ENCODE measurements at places on chromosomes 4 and X.

- DNase-seq = no peak
Measured at GRCh38 chr4:72112514-72113156, 80.8 kb downstream of the NPFFR2 start.

- no peak for DNase-seq
Measured at GRCh38 chrX:5650904-5651303, 577.8 kb downstream of the NLGN4X start.

DNA sequence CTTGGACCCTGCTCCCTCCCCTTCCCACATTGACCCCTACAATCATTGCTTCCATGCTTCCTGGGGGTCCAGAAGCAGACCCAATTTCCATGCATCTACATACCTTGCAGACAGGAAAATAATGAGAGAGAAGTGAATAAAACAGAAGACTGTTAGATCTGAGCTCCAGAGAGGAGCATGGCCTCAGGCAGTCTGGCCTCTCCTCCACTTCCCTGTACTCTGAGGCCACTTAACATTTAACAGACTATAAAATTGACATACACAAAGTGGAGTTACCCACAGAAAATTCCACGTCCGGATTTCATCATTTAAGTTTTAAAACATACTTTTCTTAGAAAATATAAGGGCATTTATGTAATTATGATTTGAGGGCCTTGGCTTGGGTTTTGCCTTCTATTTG lies 2.1 kb upstream of the PRSS12 start:
- DNase-seq = no peak

DNA sequence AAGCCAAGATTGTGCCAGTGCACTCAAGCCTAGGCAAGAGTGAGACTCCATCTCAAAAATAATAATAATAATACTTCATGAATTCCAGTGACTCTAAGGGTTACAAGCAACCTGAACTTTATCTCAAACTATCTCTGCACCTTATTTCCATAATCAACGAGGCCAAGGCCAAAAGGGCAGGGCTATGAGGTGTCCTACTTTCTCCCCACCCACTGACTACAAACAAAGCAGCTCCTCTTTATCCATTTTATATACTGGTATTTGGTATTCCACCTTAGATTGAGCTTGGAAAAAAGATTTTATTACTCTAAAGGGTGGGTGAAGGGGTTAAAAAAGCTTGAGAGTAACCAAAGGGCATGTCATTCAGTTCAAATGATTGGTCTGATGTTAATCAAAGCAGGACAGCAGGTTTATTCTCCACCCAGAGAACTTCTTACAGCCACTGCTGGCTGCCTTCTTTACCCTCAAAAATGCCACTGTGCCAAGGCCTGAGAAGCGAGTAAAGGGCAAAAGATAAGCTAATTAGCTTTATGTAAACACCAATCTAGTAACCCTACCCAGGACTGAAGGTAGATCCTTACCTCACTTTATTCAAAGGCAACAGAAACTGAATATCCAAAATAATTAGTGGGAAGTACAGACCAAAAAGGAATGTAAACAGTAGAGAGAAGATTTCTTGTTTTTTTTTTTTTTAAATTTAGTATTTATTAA lies 28.2 kb downstream of the APOO start:
- no peak for DNase-seq

GRCh38 chr4:3291969-3292570 lies 751 bp upstream of the RGS12 start:
- no peak for DNase-seq

GRCh38 chrX:119763181-119763580 lies 4.8 kb downstream of the SOWAHD start:
- DNase-seq = no peak

DNA sequence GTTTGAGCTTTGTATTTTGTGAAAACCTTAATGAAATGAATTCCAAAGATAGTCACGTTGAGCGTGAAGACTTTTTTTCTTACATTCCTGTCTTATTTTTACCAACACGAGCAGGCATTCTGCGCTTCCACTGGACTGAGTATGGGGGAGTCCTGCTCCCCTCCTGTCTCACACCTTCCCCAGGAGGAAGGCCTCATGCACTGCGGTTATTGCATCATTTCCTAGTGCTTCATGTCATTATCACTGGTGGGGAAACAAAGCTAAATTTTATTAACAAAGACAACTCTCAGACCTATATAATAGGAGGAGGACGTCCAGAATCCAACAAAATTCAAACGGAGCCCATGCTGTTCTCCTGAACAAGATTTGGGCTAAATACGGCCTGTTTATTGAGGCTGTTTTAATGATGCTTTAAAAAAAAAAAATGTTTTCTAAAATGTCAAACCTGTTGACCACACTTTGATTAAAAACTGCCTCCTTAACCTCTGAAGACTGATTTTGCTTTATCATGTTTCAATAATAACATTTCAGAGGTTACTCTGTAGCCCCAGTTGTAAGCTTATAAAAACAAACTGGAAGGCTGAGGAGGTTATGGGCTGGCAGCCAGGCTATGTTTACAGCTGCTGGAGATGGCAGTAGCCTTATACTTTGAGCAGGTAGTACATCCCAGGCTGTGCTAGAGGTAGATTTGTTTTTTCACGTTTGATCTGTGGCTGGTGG lies 118.0 kb downstream of the SOWAHB start:
- no peak for DNase-seq

- no peak for DNase-seq
Measured at GRCh38 chr4:38290366-38290765, 330.2 kb downstream of the PTTG2 start.

DNA sequence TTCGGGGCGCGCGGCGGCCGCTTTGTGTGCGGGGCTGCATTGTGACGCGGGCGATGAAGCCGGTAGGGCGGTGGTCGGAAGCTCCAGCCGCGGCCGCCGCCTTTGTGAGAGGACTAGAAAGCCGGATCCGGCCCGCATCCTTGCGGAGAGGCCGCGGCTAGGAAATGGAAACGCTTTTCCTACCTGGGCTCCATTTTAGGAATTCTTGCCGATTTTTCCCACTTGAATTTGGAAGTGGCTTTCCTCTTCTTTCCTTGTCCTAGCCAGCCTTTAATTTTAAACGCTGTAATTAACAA lies 708 bp downstream of the TMSB4X start:
- DNase-seq = no peak

- no peak for DNase-seq
Measured at GRCh38 chrX:404656-405055, 17.9 kb upstream of the PPP2R3B start.

- DNase-seq = no peak
Measured at GRCh38 chr4:185761352-185762235, 50.4 kb downstream of the SORBS2 start.

GRCh38 chr4:148540622-148541326 lies 98.6 kb upstream of the NR3C2 start:
- no peak for DNase-seq

DNA sequence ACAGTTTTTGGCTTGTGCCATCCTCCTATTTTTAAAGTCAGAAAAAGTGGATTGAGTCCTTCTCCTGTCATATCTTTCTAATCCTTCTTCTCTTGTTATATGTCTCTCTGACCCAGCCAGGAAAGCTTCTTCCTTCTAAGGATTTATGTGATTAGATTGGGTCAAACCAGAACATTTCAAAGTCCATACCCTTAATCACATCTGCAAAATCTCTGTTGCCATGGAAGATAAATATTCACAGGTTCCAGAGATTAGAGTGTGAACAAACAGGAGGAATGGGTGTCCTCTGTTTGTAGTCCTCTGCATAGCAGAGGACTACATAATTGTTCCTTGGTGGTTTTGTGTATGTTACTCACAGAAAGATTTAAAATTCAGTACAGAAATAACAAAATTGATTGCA lies 421.2 kb downstream of the EPHA5 start:
- no peak for DNase-seq

DNA sequence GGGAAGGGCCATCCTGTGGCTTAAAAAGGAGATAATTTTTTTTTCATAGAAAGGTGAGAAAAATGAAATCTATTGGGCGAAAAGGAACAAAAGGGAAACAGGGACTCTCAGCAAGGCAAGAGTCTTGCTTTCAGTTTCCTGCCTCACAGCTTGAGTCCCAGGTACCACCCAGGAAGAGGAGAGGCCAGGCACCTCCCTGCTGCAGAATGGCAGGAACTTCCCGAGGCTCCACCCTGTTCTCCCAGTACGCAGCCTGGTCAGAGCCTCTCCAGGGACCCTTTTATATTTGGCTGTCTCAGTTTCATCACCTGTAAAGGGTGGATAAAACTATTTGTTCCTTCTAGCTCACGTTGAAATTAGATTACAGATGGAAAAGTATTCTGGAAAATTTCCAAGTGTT lies 33.8 kb downstream of the UCHL1 start:
- DNase-seq = no peak

GRCh38 chrX:100090931-100091330 lies 319.1 kb downstream of the PCDH19 start:
- no peak for DNase-seq

GRCh38 chrX:68254738-68255645 lies 178.3 kb downstream of the OPHN1 start:
- no peak for DNase-seq

DNA sequence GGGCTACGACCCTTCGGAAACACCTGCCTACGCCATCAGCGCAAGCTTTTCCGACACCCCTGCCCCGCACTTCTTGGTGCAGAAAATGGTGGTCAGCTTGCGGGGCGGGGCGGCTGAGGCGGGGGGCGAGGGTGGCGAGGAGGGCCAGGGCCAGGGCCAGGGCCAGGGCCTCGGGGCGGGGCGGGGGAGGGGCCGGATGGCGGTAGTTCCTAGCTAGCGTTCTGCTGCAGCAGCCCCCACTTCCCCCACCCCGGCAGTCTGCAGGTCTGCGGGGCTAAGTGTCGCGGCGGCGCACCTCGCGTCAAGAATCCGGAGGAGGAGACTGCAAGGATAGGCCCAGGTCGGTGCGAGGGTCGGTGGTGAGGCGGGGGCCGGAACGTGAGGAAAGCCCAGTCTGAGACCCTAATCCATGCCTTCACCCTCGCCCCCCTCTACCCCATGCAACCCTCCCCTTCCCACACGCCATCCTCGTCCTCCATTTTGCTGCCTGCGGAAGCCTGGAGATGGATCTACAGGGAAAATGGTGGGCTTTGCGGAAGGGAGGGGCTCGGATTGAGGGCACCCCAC lies 600 bp downstream of the BEX4 start:
- peak; percentile 11 for DNase-seq

DNA sequence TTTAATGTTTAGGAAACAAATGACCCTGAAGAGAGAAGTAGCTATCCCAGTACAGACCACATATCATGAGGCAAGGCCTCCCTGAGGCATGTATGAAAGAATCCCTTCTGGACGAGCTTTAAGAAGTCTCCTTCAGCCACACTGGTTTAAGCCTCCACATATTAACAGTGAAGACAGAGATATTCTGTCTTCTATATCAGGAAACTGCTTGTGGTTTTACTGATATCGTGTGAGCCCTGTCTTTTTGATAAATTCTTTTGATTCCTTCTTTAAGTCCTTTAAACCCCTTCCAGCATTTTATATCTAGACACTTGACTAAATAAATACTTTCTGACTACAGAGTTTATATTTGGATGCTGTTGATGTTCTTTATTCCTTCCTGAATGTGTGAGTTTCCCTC lies 45.9 kb upstream of the GPC4 start:
- no peak for DNase-seq

GRCh38 chr4:74410272-74410671 lies 34.7 kb upstream of the AREG start:
- no peak for DNase-seq

- DNase-seq = no peak
Measured at GRCh38 chr4:105150503-105150902, 3.8 kb downstream of the TET2 start.

GRCh38 chr4:76036855-76037254 lies 985 bp upstream of the CXCL11 start:
- DNase-seq = no peak

GRCh38 chr4:89162496-89162895 lies 51.2 kb downstream of the TIGD2 start:
- DNase-seq = no peak

DNA sequence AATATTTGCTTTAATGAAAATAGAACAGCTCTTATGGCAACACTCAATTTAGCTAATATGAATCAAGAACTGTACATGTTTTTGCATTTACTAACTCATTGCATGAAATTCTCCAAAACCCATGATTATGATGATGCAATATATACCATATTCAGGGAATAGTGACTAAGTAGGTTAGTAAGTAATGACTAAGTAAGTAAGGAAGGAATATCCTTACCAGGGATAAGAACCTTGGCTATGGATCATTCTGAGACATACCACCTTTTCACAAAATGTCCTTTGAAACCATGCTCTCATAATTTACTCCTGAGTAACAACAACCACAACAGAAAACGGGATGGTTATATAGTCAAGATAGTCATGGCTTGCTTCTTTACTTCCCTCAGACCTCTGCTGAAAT lies 1513.0 kb downstream of the STIM2 start:
- DNase-seq = no peak

GRCh38 chr4:152278505-152279233 lies 257.2 kb downstream of the FBXW7 start:
- DNase-seq = no peak

GRCh38 chr4:99593781-99594641 lies 19.4 kb downstream of the MTTP start:
- no peak for DNase-seq

Measured in activated naive CD8-positive, alpha-beta T cell treated with anti-CD3 and anti-CD28 coated beads, Interleukin-2, amount 50 U/mL, for 16 hours (primary cell).